Activated gamma-delta T cell treated with Interleukin-2 at 50 U/mL for 16 hours (primary cell): ENCODE measurements at places on chromosomes 5 and 9.

DNA sequence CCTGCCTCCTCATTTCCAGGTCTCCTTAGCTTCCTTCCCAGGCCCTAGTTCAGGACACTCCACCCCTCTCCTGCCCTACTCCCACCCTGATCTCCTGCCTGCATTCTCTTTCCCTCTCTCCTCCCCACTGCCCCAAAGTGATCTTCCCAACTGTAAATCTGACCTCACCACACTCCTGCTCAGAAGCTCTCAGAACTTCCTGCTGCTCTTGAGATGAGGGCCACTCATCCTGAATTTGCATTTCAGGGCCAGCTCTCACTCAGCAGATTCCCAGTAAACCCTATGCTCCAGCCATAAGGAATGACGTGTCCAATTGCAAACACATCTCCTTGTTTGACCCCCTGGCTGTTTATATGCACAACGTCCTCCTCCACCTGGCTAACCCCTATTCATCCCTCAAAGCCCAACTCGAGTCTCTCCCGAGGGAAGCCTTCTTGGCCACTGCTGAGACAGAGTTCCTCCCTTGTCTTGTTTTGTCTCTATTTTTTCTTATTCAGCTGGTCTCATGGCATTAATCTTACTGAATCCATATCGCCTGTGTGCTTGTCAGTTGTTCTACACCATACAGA is 95.0 kb downstream of the NSG2 start:
- no peak for DNase-seq

GRCh38 chr5:39202597-39203274 is 16.6 kb downstream of the FYB1 start:
- no peak for DNase-seq

- no peak for DNase-seq
Observed at GRCh38 chr9:115192280-115192679, 74.3 kb upstream of the TNC start.

DNA sequence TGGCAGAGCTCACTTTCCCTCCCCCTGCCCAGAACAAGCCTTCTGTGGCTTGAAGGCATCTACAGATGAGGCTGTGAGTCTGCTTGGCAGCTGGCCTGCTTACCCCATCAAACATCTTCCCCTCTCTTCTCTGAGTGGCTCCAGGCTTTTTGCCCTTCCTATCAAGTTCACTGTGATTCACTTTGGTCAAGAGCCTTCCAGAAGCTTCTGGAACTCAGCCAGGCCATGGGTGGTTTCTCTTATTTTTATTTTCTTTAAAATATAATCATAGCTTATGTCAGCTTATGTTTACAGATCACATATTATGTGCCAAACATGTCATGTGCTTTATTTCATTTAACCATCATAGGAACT is 267.0 kb downstream of the SEC61B start:
- no peak for DNase-seq

DNA sequence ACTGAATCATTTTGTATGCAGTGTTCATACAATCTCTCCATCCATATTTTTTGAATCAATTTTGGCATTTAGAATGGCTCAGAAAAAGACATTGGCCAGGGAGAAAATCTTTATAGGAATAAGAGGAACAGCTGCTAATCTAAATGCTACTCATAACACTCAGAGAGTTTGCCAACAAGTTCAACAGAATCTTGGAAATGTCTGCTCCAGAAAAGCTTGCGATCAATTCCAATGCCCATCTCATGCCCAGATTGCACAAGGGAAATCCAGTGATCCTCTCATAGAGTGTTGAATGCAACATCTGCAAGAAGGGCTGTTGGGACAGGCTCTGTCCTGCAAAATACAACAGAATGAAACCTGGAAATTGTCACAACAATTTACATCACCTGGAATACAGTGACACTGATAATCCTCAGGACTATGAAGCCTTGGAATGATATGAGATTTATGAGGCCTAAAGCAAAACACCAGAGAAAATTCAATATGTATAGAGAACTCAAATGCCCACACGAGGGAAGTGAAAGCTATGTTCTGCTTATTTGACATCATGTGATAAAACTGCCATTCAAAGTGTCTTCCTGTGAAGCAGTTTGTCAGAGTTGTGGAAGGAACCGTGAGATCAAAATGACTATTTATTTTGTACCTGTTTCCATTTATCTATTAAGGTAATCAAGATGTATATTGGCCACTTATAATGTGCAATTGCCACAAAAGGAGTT is 190.1 kb downstream of the PARP8 start:
- no peak for DNase-seq

- DNase-seq: no peak
Observed at GRCh38 chr9:81690251-81690851, 1.0 kb upstream of the TLE1 start.

DNA sequence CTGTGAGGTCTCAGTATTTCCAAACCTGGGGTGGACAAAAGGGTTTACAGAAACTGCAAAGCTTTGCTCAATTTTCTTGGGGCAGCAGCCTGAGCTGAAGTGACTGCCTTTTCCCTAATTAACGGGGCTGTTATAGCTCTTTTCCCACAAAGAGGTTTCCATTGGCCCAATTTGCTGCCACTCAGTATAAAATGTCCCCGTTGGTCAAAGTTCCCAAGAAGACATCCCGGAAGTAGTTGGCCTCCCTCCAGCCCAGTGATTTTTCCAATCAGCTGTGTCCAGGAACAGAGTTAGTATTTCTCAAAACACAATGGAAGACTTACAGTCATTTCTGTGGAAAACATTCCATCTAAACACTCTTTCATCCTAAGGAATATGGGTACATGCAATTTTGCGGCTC is 643.6 kb downstream of the ACTL7B start:
- DNase-seq: no peak

- DNase-seq: no peak
Observed at GRCh38 chr5:59332236-59332973, 561.1 kb downstream of the PDE4D start.

- no peak for DNase-seq
Observed at GRCh38 chr5:114367029-114367428, 5.2 kb downstream of the KCNN2 start.

DNA sequence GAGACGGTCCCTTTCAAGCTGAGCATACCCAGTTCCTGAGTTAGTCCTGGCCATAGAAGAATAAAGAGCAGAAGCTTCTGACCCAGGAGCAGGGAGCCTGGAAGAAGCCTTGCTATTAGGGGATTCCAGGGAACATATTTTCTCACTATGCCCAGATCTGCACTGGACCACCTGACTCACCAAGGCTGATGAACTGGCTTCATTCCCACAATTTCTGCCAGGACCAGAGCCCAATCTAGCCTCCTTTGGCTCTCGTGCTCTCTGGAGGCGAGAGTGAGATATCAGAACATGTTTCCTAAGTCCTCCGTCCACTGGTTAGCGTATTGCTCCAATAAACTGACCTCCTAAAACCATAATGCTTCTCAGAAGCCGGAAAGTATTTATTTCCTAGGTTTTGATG is 9.9 kb downstream of the GABBR2 start:
- DNase-seq: no peak

- no peak for DNase-seq
Observed at GRCh38 chr5:105931881-105932421, 1738.8 kb downstream of the EFNA5 start.

GRCh38 chr9:91119679-91120078 is 242.0 kb downstream of the AUH start:
- DNase-seq: no peak

DNA sequence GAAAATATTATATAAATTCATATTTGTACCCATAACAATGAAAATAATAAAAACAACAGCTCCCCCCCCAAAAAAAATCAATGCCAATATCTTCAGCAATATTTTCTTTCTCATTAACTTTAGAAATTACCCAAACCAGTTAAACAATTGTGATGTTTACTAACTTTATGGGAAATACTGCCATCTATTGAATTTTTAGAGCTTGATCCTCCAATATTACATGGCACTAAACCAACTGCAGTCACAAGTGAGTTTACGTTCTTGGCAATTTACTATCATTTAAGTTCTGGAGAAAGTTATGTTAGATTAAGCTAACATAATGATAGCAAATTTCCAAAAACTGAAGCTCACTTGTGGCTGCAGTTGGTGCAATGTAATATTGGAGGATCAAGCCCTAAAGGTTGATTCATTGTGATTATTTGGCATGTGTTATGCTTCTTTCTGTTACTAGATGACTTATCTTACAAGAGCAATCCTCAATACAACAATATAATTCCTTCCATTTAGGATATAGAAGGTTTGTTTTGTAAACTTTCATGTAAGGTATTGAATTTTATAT is 379.5 kb downstream of the CDH18 start:
- DNase-seq: no peak

- no peak for DNase-seq
Observed at GRCh38 chr9:119221276-119221675, 148.0 kb downstream of the BRINP1 start.

- DNase-seq: no peak
Observed at GRCh38 chr5:170389550-170389892, 354 bp upstream of the KCNMB1 start.

DNA sequence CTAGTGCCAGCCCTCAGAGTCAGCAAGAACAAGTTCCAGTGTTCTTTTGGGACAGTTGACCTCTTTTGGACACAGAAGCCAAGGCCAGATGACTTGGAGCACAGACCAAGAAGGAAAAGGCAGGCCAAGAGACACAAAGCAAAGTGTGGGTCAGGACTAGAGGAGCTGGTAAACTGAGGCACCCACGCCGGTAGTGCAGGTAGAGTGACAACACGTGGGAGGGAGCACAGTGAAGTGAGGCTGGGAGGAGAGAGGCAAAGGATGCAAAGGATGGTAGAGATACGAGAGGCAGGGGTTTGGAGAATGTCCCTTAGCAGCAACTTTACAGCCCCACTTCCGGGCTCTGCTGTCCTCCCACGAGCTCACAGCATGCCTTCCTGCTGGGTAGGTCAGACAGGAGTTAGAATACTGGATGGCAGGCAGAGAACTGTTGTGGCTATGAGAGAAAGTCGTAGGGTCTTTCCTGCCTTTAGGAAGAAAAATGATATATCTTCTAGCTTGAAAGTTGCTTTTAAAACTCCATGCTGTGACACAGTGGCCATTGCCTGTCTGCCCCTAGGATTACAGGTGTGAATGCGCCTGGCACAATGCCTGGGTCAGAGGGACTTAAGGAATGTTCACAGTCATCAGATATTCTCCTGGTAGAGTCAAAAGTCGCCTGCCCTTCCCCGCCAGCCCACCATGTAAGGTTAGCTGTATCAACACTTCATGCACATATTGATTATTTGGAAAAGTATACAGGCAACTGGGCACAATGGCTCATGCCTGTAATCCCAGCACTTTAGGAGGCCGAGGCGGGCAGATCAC is 97.9 kb downstream of the PDE8B start:
- DNase-seq: no peak

- no peak for DNase-seq
Observed at GRCh38 chr9:73720601-73721000, 568.9 kb downstream of the ANXA1 start.

GRCh38 chr5:167701051-167701450 is 590.4 kb upstream of the WWC1 start:
- no peak for DNase-seq

DNA sequence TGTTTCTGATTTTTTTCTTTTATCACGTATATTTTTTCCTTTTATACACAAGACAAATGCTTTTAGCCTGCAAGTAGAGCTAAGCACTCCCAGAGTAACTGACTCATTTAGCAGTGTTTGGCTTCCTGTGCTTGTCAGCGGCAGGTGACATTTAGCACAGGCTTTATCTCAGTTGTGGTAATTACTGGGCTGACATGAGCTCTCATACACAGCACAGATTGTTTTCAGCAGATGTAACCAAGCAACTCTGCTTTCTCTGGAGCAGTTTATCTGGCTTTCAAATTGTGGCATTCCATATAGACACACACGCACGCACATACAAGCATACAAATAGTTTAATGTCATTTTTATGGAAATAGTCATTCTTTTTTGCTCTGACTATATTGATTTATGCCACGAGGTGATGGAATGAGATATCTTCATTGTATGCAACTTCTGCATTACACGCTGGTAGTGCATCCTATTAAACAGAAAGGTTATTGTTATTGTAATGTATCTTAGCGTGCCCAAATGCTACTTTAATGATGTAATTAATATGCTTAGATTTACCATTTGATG is 379.0 kb upstream of the GRAMD2B start:
- DNase-seq: no peak

- no peak for DNase-seq
Observed at GRCh38 chr5:179406031-179406961, 61.0 kb upstream of the ADAMTS2 start.

DNA sequence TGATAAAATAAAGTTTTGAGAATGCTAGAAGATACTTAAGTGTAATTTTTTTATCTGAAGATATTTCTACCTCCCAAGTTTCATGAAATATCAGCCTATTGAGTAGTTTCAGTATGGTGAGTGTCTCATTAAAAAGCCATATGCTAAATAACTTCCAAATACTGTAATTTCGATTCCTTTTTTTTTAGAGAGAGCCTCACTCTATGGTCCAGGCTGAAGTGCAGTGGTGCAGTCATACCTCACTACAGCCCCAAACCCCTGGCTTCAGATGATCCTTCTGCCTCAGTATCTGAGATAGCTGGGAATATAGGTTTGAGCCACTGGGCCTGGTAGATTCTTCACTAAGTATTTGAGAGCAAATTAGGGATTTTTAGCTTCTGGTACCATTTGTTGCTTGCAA is 24.5 kb downstream of the CDC42SE2 start:
- DNase-seq: no peak

- DNase-seq: no peak
Observed at GRCh38 chr9:691825-692400, 149.6 kb upstream of the DMRT1 start.

GRCh38 chr5:150860246-150860821 is 14.0 kb downstream of the IRGM start:
- DNase-seq: no peak

- DNase-seq: no peak
Observed at GRCh38 chr9:109046346-109046745, 33.0 kb upstream of the CTNNAL1 start.

DNA sequence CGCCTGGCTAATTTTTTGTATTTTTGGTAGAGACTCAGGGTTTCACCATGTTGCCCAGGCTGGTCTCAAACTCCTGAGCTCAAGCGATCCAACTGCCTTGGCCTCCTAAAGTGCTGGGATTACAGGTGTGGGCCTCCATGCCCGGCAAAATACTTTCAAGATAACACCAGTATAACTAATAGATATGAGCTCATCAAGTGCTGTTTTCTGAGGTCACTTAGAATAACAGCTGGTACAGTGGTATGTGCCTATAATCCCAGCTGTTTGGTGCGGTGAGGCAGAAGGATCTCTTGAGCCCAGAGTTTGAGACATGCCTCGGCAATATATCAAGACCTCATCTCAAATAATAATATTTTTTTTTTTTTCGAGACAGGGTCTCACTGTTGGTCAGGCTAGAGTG is 30.5 kb upstream of the CREBRF start:
- no peak for DNase-seq

GRCh38 chr5:50623666-50624065 is 42.8 kb upstream of the PARP8 start:
- DNase-seq: no peak
